RCC 7860 (cell line): ENCODE measurements at places on chromosomes 5 and 9.
A peak's percentile ranks its signal among the peaks of the same experiment; 100 is the strongest.

- no peak for DNase-seq
Observed at GRCh38 chr9:126456441-126457174, 130.0 kb downstream of the MVB12B start.

- DNase-seq, result no peak
Observed at GRCh38 chr9:136848393-136849037, 694 bp upstream of the PHPT1 start.

DNA sequence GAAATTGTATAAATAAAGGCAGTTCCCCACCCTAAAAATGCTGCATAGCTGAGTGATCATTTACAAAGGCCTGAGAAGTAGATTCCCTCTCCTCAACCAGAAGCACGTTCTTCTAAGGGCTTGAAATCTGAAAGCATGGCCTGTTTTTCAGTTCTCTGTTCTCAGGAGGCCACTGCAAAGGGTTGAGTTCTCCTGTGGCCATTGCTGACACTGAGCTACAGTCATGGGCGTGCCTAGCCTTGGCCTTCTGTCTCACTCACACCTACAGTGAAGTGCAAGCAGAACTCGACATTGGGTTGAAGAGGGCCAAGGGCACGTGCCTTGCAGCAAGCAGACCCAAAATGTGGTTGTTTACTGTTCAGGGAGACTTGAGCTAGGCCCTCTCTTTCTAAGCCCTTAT is 276.6 kb upstream of the VLDLR start:
- no peak for DNase-seq

DNA sequence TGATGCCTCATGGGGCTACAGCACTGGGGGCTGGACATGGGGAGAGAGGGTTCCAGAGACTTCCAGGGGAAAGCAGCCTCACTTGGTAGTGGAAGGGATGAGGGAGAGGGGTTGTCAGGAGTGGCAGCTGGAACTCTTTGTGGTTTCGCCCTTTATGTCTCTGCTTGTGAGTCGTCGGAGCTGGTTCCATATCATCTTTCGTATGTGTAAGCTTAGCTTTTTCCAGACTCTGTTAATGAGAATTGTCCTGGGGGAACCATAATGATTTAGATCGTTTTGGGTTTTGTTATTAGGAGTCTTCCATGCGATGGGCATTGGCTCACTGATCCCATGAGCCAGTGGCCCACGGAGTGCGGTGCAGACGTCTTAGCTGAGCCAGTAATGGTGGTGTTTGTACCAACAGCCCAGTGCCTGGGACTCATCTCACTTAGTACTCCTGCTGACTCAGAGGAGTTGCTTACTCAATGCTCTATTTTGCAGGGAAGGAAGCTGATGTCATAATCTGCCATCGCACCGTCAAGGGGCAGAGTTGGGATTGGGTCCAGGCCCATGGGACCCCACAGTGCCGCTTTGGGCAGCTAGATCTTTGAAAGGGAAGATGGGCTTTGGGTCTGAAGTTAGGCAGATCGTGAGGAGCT is 48.5 kb downstream of the NEK6 start:
- DNase-seq, result peak; percentile 90

- DNase-seq, result no peak
Observed at GRCh38 chr9:27582794-27583193, 9.5 kb upstream of the C9orf72 start.

DNA sequence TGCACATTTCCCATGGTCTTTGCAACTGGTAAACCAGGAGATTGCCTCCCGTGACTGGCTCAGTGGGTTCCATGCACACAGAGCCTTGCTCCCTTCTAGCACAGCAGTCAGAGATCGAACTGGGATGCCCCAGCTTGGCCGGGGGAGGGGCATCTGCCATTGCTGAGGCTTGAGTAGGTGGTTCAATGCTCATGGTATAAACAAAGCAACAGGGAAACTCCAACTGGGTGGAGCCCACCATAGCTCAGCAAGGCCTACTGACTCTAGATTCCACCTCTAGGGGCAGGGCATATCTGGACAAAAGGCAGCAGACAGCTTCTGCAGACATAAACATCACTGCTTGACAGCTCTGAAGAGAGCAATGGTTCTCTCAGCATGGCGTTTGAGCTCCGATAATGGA is 67.0 kb upstream of the PPP1R2B start:
- DNase-seq, result no peak

GRCh38 chr5:13591621-13592020 is 352.9 kb downstream of the DNAH5 start:
- DNase-seq, result peak; percentile 99

DNA sequence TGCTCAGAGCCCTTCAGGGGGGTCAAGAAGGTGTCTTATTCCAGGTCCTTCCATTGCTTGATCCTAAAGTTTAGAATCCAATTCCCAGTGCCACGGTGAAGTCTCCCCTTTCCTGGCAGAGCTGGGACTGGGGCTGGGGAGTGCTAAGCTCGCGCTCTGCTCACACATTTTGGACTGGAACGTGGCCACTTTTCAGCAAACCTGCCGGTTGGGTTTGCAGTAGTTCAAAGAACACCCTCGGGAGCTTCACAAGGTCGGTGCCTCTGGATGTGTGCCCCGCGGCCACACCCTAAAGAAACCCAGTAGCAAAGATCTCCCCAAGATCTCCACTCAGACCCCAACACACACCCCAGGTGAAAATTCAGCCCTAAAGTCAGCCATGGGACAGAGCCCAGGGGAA is at the start of gene C9orf152:
Gene C9orf152, minus strand, starts transcription at position 129 of the 400 bp plus-strand sequence. CDS start 580 bp downstream, outside the sequence.
- DNase-seq, result no peak

DNA sequence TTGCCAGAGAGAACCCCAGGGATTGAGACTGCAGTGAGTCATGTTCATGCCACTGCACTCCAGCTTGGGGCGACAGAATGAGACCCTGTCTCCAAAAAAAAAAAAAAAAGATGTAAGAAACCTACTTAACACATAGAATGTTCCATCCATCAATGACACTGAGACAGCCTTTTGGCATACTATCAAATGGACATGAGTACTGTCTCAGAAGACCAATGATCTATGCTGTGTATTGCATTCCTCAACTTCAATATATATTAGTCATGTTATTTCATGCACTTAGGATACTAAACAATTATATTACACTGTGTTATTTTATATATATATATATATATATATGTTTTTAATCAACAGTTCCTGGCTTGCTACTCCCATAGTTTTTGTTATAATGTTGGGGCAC is 57.1 kb upstream of the ANKH start:
- DNase-seq, result no peak

GRCh38 chr9:95029288-95029687 is 288.2 kb downstream of the FANCC start:
- no peak for DNase-seq

GRCh38 chr5:133245191-133246052 is 193.6 kb downstream of the HSPA4 start:
- DNase-seq, result peak; percentile 83

GRCh38 chr5:57437976-57438805 is 44.4 kb downstream of the ACTBL2 start:
- DNase-seq, result no peak

- DNase-seq, result no peak
Observed at GRCh38 chr9:133427658-133428348, 5.6 kb downstream of the ADAMTS13 start.

DNA sequence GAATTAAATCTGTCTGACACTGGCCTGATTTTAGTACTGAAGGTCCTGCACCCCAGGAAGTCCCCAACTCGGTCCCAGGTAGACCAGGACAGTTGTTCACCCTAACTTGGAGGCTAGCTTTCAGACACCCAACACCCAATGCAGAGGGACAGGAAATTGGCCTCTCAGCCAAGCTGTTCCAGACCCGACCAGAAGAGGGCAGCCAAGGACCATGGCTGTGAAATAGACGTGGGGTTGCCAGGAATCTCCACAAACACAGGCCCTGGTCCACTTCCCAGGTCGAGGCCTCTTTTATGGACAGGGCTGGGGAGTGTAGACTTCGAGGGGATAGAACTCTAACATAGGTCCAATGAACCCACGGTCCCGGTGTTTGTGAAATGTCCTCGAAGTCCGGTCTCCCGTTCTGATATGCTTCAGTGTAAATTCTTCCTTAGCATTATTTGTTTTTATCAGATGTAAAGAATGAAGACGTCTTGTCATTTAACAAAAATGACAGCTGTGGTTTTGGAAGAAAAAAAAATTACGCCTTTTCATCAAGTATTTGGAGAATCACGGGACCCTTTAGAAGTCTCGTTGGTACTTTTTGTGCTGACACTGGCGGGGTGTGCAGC is 260.3 kb upstream of the ADAMTS16 start:
- peak; percentile 64 for DNase-seq

DNA sequence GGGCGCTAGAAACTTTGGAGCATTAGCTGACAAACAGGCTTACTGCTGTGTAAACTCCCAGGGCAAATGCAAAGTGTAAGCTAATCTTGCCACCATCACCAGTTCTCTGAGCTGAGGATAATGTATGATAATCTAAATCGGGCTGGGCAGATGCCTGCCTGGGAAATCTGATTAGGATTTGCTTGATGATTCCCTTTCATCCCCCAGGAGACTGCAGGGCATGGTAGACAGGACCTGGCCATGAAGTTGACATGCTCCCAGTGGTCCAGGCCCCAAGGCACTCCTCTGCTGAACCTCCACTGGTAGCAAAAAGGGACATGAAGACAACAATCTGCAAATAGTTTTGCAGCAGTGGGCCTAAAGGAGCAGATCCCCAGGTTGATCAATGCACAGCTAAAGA is 317.5 kb downstream of the SPOCK1 start:
- no peak for DNase-seq

DNA sequence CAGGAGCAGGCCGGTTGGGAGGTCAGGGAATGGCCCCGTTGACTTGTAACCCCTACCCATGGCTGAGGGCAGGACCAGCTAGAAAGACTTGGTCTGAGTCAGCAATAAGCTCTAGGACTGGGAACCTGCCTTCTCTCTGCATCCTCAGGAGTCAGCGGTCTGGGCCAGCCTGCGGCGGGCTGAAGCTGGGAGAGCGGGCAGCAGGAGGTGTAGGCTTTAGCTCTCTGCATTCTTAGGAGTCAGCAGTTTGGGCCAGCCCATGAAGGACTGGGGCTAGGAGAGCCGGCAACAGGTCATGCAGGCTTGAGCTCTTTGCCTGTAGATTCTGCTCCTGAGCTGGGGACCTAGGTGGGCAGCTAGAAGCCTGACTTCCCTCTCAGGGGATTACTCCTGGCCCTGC is 6.4 kb upstream of the SMIM32 start:
- no peak for DNase-seq

DNA sequence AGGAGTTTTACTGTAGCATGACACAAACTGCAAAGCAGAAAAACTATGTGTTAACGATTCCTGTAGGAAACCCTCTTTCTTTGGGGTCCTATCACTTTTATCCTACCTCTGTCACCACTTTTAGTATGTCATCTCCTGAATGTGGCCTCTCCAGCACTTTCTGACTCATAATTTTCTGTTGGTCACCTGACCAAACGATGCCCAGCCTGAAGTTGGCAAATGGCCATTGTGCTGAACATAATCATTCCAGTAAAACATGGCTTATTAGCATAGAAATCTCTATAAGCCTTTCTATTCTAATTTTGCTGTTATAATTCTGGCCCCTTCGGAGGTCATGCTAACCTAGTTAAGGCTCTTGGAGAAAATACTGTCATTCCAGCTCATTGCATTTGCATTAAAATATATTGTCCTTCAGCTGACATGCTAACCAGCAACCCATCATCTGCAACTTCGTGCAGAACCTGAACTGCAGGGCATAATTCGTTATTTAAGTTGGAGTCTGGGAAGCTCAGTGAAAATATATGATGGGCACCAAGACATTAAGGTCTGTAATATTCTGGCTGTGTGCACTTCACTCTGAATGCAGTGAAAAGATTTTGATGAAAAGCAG is 140.3 kb downstream of the NMUR2 start:
- DNase-seq, result no peak

- DNase-seq, result no peak
Observed at GRCh38 chr5:18395126-18396110, 761.2 kb downstream of the TAF11L14 start.

- DNase-seq, result no peak
Observed at GRCh38 chr5:19713740-19714139, 274.3 kb downstream of the CDH18 start.

- no peak for DNase-seq
Observed at GRCh38 chr9:8924562-8924961, 1125.0 kb upstream of the DMAC1 start.

GRCh38 chr5:117380316-117380715 is 805.7 kb upstream of the SEMA6A start:
- DNase-seq, result no peak

GRCh38 chr5:121019106-121019505 is 555.0 kb downstream of the PRR16 start:
- DNase-seq, result no peak

GRCh38 chr5:51665251-51665593 is 282.0 kb downstream of the ISL1 start:
- DNase-seq, result no peak

DNA sequence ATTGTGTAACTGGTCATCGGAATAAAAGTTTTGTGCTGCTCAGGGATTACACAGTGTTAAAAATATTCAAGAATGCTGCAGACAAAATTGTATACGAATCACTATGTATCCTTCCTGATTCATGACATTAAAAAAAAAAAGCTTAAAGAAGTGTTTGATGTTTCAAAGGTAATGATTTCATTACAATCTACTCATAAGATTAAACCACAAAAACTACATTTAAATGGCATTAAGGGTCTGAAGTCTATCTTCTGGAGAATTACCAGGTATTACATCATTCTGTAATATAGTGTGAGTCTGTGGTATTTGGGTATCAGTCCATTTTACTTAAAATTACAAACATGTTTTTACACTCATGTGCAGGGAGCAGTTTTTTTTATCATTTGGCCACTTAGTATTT is 324.4 kb downstream of the NDUFS4 start:
- no peak for DNase-seq

GRCh38 chr5:3854188-3854821 is 258.7 kb downstream of the IRX1 start:
- DNase-seq, result no peak

DNA sequence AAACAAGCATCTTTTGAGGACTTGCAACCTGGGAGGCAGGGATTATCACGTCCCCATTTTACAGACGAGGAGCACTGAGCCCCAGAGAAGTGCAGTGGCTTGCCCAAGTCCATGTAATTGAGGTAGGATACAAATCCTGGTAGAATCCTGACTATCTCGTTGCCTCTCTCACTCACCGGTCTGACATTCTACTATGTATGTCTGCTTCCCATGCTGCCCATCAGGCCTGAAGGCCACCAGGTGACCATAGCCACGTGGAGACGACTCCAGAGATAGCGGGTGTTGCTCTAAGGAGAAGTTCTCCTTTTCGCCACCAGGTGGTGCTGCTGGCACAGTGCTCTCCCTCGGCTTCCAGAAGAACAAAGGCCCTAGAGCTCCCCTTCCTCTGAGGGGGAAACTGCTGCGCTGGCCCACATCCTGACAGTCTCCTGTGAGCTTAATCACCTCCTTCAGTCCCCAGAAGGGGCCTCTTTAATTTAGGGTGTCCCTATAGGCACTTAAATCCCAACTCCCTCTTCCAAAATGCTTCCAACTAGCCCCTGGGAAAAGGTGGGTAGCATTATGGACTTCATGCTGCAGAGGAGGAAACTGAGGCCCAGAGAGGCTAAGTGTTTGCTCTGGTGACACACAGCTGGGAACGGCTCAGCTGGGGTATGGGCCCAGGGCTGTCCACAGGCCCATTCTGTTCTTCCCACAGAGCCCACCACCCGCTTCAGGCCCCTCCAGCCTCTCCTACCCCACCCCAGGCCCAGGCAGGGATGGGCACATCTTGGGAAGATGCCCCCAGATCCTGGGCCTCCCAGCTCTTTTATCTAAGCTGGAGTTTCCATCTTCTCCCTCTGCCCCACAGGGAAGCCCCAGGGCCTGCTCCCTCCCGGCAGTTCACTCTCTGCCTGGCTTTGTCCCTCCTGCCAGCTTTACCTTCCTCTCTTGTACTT is 6.4 kb downstream of the SLC34A1 start:
- DNase-seq, result peak; percentile 84

GRCh38 chr5:134411228-134411545 is 494 bp downstream of the CDKN2AIPNL start:
- DNase-seq, result no peak
